Iris pigment epithelial cell (primary cell): ENCODE measurements at places on chromosomes 3 and 15.

GRCh38 chr3:5479229-5479799 is 291.8 kb downstream of the EDEM1 start:
- DNase-seq = no peak

DNA sequence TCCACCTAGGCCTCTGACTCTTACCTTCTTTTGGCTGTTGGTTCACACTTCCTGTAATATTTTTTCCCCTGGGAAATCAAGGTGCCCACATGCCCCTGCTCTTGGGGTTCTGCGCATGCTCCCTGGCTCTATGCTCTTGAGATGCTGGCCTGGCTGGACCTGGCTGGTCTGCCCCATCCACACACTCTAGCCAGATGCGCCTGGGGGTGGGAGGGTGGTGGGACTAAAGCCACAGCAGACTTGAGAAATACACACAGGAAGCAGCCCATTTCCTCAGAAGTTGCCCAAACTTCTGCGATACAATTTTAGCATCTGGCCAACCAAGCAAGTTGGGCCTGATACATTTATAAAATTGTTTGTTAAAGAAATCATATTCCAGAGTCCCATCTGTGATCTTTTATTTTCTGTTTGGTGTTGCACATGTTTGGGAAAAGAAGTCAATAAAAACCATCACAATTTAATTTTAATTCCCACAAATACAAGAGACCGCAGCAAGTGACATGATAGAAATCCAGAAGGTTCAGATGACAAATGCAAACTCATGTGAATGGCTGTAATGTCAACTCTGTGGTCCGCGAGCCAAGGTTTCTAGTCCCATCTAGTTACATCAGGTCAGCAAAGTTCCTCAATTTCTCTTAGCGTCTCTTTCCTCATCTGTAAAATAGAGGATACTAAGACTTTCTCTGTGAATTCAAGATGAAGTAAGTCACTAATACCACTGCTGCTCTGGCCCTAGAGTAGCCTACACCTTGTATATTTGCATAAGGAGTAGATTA is 55.9 kb upstream of the MEF2A start:
- DNase-seq = no peak

DNA sequence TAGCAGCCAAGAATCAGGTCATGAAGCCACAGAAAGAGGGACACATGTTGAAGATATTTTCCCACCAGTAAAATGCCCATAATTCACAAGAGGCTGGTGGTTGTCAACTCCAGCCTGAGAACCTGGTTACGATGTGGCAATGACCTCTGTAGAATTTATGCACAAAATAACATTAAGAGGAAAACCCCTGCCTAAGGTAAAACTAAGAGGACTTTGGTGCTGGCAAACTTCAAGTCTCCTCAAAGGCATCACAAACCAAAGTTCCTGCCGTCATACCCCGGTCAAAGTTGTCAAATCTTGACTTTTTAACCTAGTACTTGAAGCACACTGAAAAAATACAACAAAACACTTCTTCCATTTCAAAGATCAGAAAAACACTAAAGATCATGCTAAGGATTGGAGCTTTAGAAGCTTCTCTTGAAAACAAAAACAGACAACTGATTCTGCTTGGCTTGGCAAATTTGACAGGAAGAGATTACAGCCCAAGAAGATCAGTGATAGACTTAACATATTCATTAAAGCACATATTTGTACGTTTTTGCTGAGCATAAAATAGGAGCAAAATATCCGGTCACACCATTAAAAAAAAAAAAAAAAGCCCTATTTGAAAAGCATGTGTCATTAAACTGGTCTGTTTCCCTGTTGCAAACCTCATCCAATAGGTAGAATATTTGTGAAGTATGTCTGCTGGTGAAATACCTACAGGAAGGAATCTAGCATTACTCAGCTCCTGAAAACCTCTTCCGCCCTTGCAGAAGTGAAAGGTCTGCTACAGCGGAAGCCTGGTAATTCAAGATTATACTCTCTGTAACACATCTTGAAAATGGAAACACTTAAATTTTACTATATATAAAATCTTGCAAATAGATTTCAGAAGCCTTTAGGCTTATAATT is 22.8 kb downstream of the EIF4E3 start:
- peak; percentile 55 for DNase-seq

DNA sequence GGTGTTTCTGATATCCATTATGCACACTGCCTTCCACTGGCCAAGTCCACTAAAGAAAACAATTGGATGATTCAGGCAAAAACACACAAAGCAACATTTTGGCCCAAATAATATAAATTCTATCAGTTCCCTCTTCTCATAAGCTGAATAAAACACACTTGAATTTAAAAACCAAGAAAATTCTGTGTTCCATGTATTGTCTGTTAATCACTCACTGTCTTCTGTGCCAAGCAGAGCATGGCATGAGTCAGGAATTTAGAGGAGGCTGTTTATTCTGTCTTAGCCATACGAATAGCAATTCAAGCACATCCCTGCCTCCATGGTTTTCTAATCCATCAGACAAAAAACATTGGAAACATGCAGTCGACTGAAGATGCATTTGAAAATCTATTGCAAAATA is 215.6 kb upstream of the UMPS start:
- DNase-seq = no peak

DNA sequence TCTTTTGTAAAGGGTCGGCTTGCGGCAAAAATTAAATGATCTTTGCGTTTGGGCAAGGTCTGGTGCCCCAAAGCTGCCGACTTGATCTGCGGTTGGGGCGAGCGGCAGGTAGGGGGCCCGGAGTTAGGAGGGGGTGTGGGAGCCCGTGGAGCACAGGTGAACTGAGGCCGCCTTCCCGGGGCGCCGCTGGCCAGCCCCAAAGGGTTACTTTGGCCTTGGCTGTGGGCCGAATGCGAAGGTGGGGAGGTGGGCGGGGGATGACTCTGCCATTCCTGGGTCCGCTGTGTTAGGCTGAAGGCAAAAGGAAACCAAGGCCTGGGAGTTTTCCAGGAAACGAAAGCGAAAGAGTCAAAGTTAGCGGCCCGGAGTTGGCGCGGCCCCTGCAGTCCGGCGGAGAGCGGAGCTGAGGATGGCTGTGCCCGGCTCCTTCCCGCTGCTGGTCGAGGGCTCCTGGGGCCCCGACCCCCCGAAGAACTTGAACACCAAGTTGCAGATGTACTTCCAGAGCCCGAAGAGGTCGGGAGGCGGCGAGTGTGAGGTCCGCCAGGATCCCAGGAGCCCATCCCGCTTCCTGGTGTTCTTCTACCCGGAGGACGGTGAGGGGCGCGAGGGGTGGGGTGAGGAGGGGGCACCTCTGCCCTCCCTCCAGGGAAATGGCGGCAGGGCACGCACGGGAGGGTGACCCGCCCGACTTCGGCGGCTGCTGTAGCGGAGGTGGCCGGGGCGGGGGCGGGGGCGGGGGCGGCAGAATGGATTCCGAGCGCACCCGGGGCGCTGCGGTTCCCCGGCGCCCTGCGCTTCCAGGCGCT is at the start of gene PARP14:
PARP14 (plus strand) TSS at position 365 of the 809 bp plus-strand sequence; CDS start at position 410, 45 bp downstream.
- peak; percentile 80 for DNase-seq

- DNase-seq = peak; percentile 36
Observed at GRCh38 chr15:39407116-39407515, 173.8 kb upstream of the THBS1 start.

DNA sequence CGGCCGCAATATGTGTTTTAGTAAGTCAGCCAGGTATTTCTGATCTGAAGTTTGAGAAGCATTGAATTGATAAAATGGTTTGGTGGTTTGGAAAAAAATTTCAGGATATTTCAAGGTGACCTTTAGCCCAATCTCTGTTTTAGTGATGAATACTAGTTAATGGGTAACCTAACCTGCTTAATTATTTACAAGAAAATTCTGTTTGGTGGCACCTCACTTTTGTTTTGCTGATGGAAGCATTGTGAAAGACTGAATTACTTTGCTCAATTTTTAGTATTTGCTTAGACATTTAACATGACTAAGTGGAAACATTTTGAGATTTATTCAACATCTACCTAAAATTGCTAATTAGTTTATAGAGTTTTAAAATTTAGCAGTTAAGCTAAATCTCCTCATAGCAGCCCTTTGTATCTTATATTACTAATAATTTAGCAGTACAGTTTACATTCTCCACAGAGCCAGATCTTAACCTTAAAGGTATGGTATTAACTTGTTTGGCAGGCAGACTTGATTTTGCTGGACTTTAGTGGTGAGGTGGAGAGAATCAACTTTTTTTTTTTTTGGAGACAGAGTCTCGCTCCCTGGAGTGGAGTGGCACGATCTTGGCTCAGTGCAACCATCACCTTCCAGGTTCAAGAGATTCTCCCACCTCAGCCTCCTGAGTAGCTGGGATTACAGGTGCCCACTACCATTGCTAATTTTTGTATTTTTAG is 35.4 kb downstream of the GRAMD1C start:
- no peak for DNase-seq

GRCh38 chr3:118573912-118574311 is 460.7 kb downstream of the IGSF11 start:
- DNase-seq = no peak

DNA sequence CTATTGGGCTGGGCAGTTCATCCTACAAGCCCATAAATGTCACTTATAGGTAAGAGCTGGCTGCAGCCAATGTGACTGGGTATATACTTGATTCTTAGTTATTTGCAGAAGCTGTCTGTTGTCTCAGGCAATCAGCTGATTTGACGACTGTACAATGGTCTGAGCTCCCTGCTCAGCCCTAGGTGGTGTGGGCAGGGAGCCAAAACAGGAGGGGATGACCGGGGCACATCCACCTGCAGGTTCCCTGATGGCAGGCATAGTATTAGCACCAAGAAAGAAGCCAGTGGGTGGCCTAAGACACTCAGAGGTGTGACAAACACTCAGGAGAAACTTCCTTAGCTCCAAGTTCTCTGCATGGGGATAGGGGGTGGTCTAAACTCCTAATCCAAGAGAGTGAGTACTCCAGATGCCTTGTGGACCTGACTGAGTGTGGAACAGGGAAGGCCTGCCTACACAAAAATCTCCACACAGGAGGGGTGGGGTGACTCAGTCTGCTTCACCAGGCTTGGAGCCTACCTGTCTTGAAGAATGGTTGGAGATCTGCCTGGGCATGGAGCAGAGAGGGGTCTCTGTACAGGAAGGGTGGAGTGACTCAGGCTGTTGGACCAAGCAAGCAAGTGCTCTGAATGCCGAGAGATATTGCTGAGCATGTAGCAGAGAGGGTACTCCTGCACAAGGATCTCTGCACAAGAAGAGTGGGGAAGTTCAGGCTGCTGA is 690.4 kb upstream of the NAALADL2 start:
- no peak for DNase-seq

- DNase-seq = no peak
Observed at GRCh38 chr3:123388811-123389627, 59.9 kb downstream of the ADCY5 start.
